ENCODE measurements at places on chromosomes 16 and 17. TPM values are rescaled to one million over a fixed set of nuclear protein-coding genes. Genes with fewer than 3 reads are reported as not detected.

DNA sequence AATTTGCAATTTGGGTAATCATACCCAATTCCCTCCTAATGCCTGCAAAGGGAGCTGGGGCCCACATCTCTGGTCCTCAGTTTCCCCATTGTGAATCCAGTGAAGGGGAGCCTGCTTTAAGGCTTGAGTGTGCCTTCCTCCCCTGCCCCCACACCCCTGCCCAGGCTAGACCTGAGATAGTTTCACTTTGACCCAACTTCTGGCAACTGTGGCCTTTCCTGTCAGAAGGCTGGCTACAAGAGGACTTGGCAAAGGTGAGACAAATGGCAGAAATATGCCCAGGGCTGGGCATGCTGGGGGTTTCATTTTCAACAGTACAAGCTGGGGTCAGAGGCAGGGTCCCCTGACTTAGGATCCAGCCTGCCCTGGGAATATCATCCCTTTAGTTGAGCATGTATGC is 10.0 kb downstream of the SOCS1 start:
- H3K4me3 ChIP-seq: no peak overlapping the region
- H3K4me1 ChIP-seq: no peaks in the 10 kb centered on the region
- H3K27me3 ChIP-seq: no peaks in the 10 kb centered on the region
- H3K36me3 ChIP-seq: no peaks in the 10 kb centered on the region
- DNase-seq: no peak
- no peak overlapping the region for H3K27ac ChIP-seq

GRCh38 chr16:17083628-17084027 is 387.1 kb downstream of the XYLT1 start:
- H3K27me3 ChIP-seq: no peaks in the 10 kb centered on the region
- H3K27ac ChIP-seq: no peak overlapping the region
- no peaks in the 10 kb centered on the region for H3K4me1 ChIP-seq
- no peaks in the 10 kb centered on the region for H3K36me3 ChIP-seq

DNA sequence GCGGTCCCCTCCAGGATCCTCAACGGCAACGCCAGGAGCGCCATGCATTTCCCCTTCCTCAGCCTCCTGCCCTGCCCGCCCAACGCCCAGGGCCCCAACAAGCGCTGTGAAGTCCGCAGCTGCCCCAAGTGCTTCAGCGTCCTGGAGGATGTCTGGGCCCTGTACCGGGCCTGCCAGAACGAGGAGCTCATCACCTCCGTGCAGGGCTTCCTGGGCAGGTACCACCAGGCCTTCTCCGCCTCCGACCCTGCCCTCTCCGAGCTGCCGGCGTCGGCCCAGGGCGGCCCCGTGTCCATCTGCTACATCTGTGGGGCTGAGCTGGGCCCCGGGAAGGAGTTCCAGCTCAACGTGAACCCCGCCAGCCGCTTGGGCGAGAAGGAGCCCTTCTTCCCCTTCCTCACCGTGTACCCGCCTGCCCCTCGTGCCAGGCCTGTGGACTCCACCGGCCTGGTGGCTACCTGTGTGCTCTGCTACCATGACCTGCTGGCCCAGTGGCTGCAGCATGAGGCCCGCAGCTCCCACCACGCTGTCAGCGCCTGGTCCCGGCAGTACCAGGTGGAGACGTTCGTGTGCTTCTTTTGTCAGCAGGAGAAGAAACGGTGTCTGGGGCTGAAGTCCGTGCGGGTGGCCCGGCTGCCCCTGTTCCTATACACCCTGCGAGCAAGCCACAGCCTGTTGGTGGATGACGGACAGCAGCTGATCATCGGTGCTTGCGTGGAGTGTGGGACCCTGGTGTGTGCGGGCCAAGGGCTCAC is 58.9 kb upstream of the CIBAR2 start:
- H3K27me3 ChIP-seq: no peaks in the 10 kb centered on the region
- peaks cover 44% of the 10 kb centered on the region for H3K4me1 ChIP-seq
- no peak overlapping the region for H3K27ac ChIP-seq
- DNase-seq: no peak
- no peak overlapping the region for H3K4me3 ChIP-seq

DNA sequence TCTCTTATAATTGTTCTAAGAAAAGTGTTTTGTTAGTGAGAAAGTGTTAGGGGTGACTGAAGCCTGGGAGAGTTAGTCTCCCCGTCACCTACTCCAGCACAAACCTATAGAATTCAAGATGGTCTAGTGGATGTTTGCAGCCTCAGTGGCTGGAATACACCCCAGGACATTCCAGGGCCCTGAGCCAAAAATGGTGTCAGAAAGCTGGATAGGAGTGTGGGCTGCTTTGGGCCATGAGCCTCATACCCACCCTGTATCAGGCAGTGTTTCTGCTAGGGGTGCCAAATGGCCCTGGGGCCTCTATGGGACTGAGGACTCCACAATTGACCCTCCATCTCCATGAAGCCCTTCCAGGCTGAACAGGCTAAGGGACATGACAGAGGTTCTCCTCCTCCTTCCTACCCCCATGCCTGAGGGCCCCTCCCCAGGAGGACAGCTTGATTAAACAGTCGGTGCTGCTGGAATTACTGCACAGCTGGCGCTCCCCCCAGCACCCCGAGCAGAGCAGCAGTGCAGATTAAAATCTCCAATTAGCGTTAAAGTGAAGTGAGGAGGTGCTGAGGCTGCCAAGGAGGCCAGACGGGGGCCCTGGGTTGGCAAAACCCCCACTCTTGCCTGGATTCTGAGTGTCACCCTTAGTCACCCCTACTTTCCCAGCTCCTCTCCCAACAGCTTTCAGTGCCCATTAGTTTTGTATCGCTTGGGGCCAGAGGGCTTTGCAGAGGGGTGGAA is 59.1 kb downstream of the NEUROD2 start:
- no peak for DNase-seq
- no peaks in the 10 kb centered on the region for H3K36me3 ChIP-seq
- H3K4me3 ChIP-seq: no peak overlapping the region
- no peak overlapping the region for H3K27ac ChIP-seq
- no peaks in the 10 kb centered on the region for H3K27me3 ChIP-seq

DNA sequence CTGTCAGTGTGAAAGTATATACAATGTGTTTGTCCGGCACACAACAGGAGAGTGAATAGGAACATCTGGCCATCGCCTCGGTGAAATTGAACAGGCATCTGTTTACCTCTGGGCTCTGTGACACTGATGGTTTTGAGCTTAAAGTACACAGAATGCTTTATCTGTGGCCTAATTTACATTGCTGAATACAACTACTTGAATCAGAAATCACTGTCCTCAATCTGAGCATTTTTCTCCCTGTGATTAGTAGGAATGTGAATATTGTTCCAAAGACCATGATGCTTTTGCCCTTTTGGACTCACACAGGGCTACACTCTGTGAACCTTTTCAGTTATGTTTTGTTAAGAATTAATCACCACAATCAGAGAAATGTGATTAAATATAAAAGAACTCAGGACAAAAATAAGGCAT is 323.0 kb upstream of the TBX2 start:
- no peak overlapping the region for H3K27ac ChIP-seq
- H3K4me3 ChIP-seq: no peak overlapping the region
- no peak for DNase-seq
- no peaks in the 10 kb centered on the region for H3K4me1 ChIP-seq
- no peaks in the 10 kb centered on the region for H3K36me3 ChIP-seq

DNA sequence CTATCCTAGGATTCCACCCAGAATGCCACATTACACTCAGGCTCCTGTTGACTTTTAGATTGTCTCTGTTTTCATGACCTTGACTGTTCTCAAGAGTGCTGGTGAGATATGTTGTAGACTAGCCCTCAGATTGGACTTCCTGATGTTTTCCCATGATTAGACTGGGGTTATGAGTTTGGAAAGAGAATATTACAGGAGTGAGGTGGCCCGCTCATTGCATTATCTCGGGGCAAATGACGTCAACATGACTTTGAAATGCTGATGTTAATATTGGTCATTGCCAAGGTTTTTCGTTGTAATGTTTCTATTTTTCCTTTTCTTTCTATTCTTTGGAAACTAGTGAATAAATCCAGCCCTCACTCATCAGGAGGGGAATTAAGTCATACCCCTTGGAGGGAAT is 355.7 kb upstream of the MON1B start:
- peaks cover 7% of the 10 kb centered on the region for H3K27me3 ChIP-seq
- H3K36me3 ChIP-seq: no peaks in the 10 kb centered on the region

GRCh38 chr16:57419506-57419905 is 14.9 kb downstream of the CCL17 start:
- H3K27ac ChIP-seq: peak overlapping the region; percentile 16
- DNase-seq: no peak
- no peak overlapping the region for H3K4me3 ChIP-seq
- peaks cover 26% of the 10 kb centered on the region for H3K4me1 ChIP-seq

DNA sequence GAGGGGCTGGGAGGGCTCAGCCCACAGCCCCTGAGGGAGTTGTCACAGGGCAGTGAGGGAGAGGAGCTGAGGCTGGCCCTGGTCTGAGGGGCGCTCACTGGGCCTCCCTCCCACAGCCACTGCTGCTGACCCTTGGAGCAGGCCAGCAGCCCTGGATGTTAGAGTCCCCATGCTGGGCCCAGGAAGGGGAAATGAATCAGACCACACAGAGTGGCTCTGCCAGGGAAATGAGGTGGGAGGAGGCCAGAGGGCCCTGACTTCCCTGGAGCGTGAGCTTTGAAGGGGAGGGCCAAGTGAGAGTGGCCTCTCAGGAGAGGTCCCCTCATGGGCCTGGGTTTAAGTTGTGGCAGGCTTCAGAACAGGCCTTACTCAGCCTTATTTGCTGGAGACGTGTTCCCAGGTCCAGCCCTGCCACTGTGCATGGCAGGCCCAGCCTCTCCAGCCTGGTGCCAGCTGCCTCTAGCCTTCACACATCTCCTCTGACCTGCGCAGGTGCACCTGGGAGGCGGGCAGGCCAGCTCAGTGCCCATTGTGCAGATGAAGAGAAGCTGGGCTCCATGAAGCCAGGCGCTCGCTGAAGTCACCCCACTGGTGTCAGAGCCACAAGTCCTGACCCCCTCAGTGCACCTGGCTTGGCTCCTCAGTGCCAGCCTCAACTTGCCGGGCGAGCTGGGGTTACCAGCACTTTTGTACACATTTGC is 15.4 kb downstream of the GPT2 start:
- no peak overlapping the region for H3K27ac ChIP-seq
- H3K27me3 ChIP-seq: no peaks in the 10 kb centered on the region
- peaks cover 9% of the 10 kb centered on the region for H3K4me1 ChIP-seq
- DNase-seq: no peak

GRCh38 chr16:14405611-14406537 is 224.2 kb downstream of the PARN start:
- no peak for DNase-seq
- H3K4me3 ChIP-seq: no peak overlapping the region
- H3K4me1 ChIP-seq: peaks cover 10% of the 10 kb centered on the region
- H3K36me3 ChIP-seq: no peaks in the 10 kb centered on the region
- no peaks in the 10 kb centered on the region for H3K27me3 ChIP-seq

- H3K27me3 ChIP-seq: no peaks in the 10 kb centered on the region
- H3K27ac ChIP-seq: no peak overlapping the region
- no peaks in the 10 kb centered on the region for H3K36me3 ChIP-seq
- DNase-seq: no peak
- no peak overlapping the region for H3K4me3 ChIP-seq
These were observed 5.0 kb upstream of the LASP1 start for GRCh38 chr17:38864636-38865398.

- no peak overlapping the region for H3K27ac ChIP-seq
- DNase-seq: no peak
- H3K4me1 ChIP-seq: peaks cover 9% of the 10 kb centered on the region
- no peak overlapping the region for H3K4me3 ChIP-seq
- H3K27me3 ChIP-seq: no peaks in the 10 kb centered on the region
These were observed 116.6 kb downstream of the MRTFB start for GRCh38 chr16:14187517-14188338.

DNA sequence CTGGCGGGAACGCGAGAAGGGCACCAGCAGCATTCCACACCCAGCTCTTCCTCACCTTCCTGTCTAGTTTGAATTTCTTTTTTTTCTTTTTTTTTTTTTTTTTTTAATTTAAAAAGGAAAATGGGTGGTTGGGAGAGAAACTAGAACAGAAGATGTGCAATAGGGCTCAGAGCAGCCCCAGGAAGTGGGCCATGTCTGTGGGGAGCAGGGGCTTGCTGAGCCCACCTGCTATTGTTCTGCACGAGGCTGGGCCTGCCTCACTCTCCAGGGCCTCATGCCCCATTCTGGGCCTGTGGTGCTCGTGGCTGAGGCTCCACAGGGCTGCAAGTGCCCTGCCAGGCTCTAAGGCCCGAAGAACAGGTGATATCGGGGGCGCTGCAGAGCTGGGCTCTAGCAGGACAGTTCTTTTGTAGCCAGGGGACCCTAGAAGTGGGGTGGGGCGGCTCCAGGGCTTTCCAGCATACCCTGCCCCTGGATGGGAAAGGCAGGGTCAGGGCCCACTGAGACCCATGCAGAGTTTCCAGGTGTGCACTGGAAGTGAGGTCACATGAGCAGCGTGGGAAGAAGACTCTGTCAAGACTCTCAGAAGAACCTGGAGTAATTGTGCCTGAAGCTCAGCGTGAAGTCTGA is 12.4 kb downstream of the MRPL27 start:
- no peak overlapping the region for H3K4me3 ChIP-seq
- 0 out of 2 replicates have a peak, but pooled peaks cover 3% of the 10 kb centered on the region for H3K36me3 ChIP-seq
- H3K4me1 ChIP-seq: no peaks in the 10 kb centered on the region

DNA sequence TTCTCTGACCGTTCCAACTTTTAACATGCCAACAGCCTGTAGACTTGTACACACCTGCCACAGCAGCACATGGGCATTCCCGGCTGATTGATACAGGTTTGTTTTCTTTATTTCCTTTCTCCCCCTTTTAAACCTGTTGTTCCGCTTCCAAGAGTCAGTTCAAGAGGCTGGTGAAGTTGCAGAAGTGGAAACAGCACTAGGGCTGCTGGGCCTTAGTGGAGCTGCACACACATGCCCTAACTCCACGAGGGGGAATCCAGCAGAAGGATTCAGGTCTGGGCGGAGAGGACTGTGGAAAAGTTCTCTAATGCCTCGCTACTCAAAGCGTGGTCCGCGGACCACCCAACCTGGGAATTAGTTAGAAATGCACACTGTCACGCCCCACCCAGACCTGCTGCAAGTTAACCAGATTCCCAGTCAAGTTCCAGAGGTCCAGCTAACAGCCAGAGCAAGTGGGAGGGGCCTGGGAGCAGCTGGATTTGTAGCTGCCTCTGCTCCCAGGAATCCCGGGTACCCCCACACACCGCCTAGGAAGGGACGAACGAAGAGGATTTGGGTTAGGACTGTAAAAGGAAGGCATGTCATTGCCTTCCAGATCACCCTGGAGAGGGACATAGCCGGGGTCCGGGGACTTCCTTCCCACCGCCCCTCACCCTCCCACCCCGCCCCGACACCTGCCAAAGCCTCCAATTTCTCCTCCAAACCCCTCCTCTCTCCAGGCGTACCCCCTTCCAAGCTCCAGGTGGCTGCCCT is 542 bp downstream of the SLC39A11 start:
- no peaks in the 10 kb centered on the region for H3K27me3 ChIP-seq
- no peaks in the 10 kb centered on the region for H3K36me3 ChIP-seq
- no peak overlapping the region for H3K27ac ChIP-seq
- peak overlapping the region; percentile 59 for H3K4me3 ChIP-seq
- peaks cover 6% of the 10 kb centered on the region for H3K4me1 ChIP-seq
- DNase-seq: peak; percentile 23

GRCh38 chr16:31785126-31785525 is 88.5 kb upstream of the ZNF267 start:
- no peaks in the 10 kb centered on the region for H3K4me1 ChIP-seq
- no peaks in the 10 kb centered on the region for H3K36me3 ChIP-seq
- H3K27me3 ChIP-seq: no peaks in the 10 kb centered on the region
- no peak overlapping the region for H3K27ac ChIP-seq
- no peak overlapping the region for H3K4me3 ChIP-seq

- no peak overlapping the region for H3K4me3 ChIP-seq
- H3K36me3 ChIP-seq: no peaks in the 10 kb centered on the region
- no peaks in the 10 kb centered on the region for H3K27me3 ChIP-seq
- no peak overlapping the region for H3K27ac ChIP-seq
These were observed 3.7 kb downstream of the ADAD2 start for GRCh38 chr16:84194470-84195200.

Gene NPIPB6
- 7.0 TPM for total RNA-seq

Gene C17orf100
- total RNA-seq: 2.3 TPM

Gene PPP1R1B
- total RNA-seq: not detected

Gene KRT24
- not detected for total RNA-seq

Gene MYO15B
- 53.5 TPM for total RNA-seq

Gene CCL7
- not detected for total RNA-seq

Gene C16orf92
- not detected for total RNA-seq

Gene KRT10
- total RNA-seq: 49.4 TPM

Gene NACA2
- not detected for total RNA-seq

Measured in PC-9 (cell line).